ENCODE measurements at places on chromosomes 6 and 20. TPM values are rescaled to one million over a fixed set of nuclear protein-coding genes. Genes with fewer than 3 reads are reported as not detected.

DNA sequence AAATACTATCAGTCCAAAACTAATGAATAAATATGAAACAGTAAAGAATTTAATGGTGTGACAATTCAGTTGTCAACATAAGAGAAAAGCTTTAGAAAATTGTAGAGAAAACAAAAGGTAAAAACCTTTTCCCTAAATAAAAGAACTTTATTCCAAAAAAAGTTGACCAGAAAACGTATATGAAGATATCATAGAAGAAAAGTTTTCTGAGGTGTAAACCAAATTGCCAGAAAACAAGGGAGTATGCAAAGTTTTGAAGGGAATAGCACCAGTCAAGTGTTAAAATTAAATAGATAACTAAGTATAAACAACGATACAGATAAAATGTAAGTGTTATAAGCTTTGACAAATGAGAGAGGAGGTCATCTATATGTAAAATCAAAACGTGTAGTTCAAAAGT is 104.9 kb downstream of the HIVEP1 start:
- no peak for DNase-seq
- no peak overlapping the region for H3K27ac ChIP-seq
- peaks cover 30% of the 10 kb centered on the region for H3K36me3 ChIP-seq
- no peaks in the 10 kb centered on the region for H3K4me1 ChIP-seq

DNA sequence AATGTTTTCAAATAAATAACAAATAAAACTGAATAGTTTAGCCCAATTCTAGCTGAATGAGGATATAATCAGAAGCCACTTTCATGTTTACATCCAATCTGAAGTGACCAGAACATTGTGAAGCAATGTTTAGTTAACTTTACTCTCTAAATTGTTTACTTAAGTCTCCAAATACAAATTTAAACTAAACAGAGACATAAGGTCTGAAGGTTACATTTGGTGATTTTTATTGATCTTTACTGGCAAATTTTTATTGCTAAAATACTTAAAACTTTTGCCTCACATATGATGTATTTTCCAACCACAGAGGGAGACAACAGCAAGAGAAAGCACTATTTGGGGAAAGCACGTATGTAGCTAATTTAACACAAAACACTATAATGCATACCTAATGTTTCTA is 106.8 kb upstream of the THEMIS start:
- H3K36me3 ChIP-seq, result no peaks in the 10 kb centered on the region
- no peak overlapping the region for H3K27ac ChIP-seq
- H3K4me1 ChIP-seq, result no peaks in the 10 kb centered on the region
- no peak overlapping the region for H3K4me3 ChIP-seq
- no peak for DNase-seq

GRCh38 chr6:26388014-26388413 is 5.1 kb downstream of the BTN2A2 start:
- no peak overlapping the region for H3K27ac ChIP-seq
- H3K27me3 ChIP-seq, result no peaks in the 10 kb centered on the region
- DNase-seq, result no peak
- H3K36me3 ChIP-seq, result peaks cover 42% of the 10 kb centered on the region

DNA sequence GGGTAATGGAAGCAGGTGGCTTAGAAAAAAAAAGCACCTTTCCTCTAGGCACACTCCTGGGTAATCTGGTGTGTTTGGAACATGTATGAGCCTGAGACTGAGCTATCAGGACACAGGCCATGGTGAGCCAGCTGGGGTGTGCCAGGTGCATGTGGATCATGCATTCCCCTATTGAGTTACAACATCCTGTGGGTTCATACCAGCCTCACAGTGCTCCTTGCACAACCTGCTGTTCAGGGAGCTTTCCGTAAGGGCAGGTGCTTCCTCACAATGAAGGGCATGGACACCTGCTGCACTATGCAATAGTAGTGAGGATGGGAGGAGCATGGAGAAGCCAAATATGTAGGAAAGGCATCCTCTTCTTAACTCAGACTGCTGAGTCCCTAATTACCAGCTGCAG is 197.2 kb upstream of the SUPT3H start:
- H3K36me3 ChIP-seq, result no peaks in the 10 kb centered on the region
- no peaks in the 10 kb centered on the region for H3K4me1 ChIP-seq
- no peak overlapping the region for H3K27ac ChIP-seq
- no peak overlapping the region for H3K4me3 ChIP-seq
- H3K27me3 ChIP-seq, result no peaks in the 10 kb centered on the region

The FERMT1 gene
- 9.6 TPM for total RNA-seq

The BMP2 gene
- 6.6 TPM for total RNA-seq

The CLVS2 gene
- 0.26 TPM for total RNA-seq

The CAGE1 gene
- total RNA-seq, result 0.28 TPM

The SLC17A1 gene
- total RNA-seq, result not detected

GRCh38 chr6:25181350-25181724 is 97.8 kb upstream of the CARMIL1 start:
- H3K27me3 ChIP-seq, result no peaks in the 10 kb centered on the region
- H3K27ac ChIP-seq, result no peak overlapping the region
- no peaks in the 10 kb centered on the region for H3K36me3 ChIP-seq
- H3K4me3 ChIP-seq, result no peak overlapping the region
